ENCODE measurements at places on chromosomes 2 and 18.

DNA sequence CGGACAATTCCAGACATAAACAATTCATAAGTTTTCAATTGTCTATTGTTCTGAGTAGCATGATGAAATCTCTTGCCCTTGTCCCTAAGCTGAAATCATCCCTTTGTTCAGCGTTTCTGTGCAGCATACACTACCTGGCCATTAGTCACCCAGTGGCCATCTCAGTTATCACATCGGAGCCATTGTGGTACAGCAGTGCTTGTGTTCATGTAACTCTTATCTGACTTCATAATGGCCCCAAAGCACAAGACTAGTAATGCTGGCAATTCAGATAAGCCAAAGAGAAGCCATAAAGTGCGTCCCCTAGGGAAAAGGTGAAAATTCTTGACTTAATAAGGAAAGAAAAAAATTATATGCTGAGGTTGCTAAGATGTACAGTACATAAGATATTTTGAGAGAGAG, 127.2 kb downstream of the FHOD3 start:
- no peak for DNase-seq

DNA sequence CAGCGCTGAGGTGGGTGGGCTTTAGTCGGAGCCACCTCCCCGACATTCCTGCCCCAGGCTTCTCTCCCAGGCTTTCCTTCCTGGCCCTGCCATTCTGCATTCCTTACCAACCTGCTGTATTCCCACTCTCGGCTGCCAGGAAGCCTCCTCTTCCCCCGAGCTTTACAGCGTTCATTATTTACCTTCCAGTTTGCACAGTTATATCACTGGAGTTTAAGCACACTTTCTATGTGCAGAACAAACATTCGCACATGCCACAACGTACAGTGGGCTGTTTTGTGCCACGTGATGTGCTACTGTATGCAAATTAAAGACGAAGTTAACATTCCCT, 246.3 kb downstream of the SOX11 start:
- no peak for DNase-seq

DNA sequence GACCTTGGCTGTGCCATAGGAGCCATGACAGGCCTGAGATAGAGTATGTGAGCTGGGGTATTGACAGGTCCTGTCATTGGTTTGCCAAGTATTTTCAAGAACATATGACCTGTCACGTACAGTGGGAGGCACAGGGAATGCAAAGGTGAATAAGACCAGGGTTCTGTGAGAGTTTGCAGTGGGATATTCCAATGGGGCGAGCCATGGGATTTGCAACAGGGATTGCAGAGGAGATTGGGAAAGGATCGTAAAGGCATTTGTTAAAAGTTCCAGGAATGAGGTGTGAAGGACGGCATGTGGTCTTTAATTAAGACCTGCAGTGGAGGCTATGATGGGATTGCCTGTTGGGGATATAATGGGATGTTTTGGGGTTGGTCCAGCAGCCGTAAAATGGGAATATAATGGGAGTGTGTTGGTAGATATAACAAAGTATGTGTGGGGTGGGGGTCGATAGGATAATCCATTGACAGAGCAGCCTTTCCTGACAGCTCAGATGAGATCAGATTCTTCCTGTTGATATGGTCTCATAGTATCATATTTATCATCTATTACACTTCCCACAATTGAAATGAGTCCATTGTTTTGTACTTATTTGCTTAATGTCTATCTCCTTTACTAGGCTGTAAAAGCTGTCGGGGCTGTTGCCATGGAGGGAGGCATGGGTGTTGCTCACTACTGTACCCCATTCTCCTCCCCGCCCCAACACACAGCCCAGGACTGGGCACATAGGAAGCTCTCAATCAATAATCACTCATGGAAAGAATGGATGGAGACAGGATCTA, 38.1 kb downstream of the PKDCC start:
- DNase-seq: no peak

DNA sequence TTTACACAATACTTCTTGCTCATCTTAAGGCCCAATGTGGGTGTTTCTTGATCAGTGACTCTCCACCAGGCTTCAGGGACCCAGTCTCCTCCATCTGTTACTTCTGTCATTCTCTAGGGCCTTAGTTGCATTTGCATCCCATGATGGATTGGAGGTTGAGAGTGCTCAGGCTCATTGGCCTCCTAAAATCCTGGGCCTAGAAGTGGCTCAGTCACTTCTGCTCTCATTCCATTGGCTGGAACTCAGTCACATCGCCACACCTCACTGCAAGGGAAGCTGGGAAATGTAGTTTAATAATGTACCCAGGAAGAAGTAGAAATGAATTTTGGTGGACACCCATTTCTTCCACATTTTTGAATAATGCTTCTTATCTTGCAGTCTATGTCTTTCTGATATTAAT, 223.5 kb downstream of the HRH4 start:
- no peak for DNase-seq

DNA sequence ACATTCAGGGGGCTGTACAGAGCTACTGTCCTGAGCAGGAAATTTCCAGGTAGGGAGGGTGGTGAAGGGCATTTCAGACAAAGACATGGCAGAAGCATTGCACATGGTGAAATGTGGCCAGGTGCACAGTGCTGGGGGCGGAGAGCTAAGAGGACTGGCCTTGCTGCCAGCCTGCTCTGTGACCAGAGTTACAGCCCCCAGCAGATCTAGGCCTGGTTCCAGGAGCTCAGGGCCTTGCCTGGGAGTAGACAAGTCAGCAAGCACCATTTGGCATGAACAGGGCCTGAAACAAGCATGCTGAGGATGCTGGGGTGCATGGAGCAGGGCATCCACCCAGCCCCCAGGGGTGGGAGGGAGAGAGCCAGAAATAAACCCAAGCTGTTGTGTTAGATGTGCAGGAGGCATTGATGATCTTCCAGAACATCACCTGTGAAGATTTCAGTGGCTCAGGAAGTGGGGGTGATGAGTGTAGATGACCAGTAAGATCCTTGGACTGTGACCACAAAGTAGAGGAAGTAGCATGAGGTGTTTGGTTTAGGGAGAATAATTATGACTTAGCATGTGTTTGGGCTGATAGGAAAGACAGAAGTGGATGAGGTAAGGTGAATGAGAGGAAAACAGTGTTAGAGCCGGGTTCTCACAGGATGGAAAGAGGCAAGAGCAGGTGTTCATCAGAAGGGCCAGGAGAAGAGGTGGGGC, 61.1 kb downstream of the COA5 start:
- DNase-seq: no peak

All from right hindlimb (tissue), 1 donor.